ENCODE measurements at places on chromosomes 2 and 18.

- no peak for DNase-seq
Observed at GRCh38 chr2:238444242-238444641, 17.5 kb downstream of the ASB1 start.

- no peak for DNase-seq
Observed at GRCh38 chr2:113200736-113201490, 27.1 kb downstream of the PSD4 start.

- DNase-seq: no peak
Observed at GRCh38 chr2:25545899-25546298, 127.5 kb downstream of the DTNB start.

DNA sequence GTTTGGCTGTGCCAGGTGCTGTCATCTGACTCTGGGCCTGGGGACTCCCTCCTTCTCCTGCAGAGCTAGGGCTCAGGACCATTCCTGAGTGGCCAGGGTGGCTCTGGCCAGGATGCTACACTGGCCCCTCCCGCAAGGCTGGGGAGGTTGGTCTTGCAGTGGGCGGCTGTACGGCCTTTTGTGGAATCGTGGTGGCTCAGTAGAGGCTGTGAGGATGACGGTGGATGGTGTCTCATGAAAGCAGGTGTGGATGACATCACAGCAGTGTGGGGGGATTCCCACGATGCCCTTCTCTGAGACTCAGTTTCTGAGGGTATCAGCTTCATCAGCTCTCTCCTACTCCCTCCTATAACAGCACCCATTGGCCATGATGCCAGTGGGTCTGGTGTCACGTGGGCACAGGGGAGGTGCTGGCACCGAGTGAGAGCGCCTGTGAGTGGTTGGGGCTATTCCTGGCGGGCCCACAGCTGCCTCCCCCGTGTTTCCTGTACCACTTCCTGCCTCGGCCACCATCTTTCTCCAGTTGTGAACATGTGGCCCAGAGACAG is 144.2 kb upstream of the HDAC4 start:
- DNase-seq: no peak

DNA sequence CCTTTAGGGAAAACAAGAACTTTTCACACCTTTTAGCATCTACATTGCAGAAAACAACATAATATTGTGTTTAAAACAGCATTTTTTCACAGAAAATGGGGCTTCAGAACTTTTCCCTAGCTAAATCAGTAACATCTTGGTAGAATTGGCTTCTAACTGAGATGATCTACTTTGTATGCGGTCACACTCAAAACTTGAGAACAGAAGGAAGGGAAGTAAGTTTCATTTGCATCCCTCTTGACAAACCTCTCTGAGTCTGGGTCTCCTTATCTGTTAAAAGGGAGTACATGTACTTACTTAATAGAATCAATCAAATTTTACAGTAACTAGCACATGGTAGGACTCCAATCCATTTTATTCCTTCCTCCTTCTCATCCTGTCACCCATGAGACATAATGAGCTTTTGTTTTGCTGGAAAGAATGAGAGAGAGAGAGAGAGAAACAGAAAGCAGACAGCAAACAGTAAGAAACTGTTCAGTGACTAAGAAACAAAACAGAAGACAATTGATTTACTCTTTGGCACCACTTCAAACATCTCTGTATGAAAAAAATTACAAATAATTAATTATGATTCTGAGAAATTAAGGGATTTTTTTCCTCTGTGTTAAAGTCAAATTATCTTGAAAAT is 387.3 kb downstream of the SATB2 start:
- no peak for DNase-seq

GRCh38 chr2:68906716-68907115 is 35.5 kb upstream of the BMP10 start:
- no peak for DNase-seq

GRCh38 chr2:10493075-10493633 is 45.0 kb upstream of the ODC1 start:
- no peak for DNase-seq

DNA sequence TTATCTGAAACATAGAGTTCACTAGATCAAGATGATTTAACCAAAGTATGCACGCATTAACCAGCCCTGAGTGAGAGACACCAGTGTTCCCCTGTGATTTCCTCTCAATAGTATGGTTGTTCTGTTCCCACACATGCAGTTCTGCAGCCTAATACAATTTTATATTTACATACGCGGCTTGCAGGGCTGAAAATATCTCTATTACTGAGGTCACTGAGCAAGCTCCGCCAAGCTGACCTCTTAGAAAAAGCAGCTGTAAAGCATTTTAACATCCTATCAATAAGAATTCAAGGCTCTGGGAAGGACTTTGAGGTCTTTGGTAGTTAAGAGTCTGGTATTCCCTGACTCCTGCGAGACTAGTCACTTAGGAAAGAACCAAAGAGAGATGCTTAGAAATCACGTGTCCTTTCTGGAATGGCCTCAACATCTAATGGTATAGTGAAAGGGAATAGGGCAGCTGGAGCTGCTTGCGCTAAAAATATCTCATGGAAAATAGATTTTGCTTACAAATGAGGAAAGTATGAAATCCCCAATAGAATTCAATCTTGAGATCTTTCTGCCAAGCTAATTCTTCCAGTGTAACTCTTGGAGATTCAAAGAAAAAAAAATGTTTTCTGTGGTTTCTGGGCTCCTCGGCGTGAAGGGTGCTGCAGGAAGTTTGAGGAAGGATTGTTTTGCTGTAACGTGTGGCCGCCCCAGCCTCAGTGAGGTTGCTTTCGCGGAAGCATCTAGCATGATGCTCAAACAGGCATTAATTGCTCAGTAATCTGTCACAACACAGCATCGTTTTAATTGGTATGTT is 59.2 kb downstream of the DOCK10 start:
- DNase-seq: no peak

GRCh38 chr18:49094979-49095632 is 144.3 kb upstream of the SMAD7 start:
- no peak for DNase-seq

- DNase-seq: no peak
Observed at GRCh38 chr2:26246818-26247217, 2.1 kb downstream of the HADHB start.

- DNase-seq: no peak
Observed at GRCh38 chr2:230075988-230076631, 7.4 kb upstream of the SLC16A14 start.

DNA sequence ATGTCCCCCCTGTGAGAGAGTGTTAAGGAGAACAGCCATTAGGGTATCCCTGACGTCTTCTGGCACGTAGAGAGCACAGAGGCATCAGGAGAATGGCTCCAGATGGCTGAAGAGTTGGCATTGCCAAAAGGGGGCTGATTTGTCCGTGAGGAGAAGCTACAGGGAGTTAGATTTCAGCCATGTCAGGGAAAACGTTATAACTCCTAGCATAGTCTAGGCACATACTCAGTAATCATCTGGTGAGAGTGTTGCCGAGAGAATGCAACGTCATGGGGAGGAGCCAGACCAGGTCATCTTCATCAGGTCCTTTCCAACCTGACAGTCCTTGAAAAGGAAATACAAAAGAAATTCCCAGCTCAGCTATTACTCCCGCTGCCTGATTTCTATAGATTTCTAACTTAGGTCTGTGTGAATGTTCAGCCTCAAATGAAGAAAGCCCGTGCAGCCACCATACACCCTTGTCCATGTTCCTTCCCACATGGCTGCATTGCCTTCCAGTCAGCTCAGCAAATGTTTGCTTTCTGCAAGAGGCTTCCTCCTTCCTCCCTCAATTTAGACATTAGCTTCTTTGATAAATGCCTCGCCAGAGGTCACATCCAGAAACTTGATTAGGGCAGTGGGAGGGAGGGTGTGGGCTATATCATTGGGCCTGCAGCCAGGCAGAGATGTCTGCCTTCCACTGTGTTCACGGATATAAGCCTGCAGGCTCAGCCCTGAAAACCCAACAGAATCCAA is 93.0 kb downstream of the STPG4 start:
- no peak for DNase-seq

- DNase-seq: no peak
Observed at GRCh38 chr2:223652902-223653301, 50.7 kb upstream of the SCG2 start.

- DNase-seq: no peak
Observed at GRCh38 chr2:29130295-29130694, 15.1 kb downstream of the CLIP4 start.

DNA sequence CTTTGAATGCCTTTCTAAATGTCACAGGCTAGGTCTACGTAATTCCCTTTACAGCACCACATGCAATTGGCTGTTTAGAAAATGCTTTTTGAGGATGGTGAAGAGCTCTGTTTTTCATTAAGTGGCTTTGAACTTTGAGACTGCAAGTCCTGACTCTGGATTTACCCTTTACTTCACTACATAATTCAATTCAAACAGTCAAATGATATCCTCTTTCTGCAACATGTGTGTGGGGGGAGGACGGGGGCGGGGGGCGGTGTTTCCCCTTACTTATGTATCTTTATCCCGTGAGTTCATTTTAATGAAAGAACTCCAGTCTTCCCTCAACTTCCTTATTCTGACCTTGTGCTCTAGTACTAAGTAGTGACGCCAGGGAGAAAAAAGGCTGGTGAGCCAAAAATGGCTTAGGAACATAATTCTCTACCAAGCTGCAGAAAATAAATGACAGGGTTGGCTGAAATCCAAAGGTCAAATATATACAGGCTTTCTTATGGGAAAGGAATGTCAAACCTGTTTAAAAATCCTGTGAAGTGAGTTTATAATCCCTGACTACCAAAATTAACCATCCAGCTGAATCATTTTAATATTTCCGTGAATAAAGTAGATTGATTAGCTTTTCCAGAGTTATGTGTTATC is 119.6 kb downstream of the SLC8A1 start:
- no peak for DNase-seq

GRCh38 chr2:191566344-191566743 is 111.6 kb upstream of the NABP1 start:
- peak; percentile 22 for DNase-seq

DNA sequence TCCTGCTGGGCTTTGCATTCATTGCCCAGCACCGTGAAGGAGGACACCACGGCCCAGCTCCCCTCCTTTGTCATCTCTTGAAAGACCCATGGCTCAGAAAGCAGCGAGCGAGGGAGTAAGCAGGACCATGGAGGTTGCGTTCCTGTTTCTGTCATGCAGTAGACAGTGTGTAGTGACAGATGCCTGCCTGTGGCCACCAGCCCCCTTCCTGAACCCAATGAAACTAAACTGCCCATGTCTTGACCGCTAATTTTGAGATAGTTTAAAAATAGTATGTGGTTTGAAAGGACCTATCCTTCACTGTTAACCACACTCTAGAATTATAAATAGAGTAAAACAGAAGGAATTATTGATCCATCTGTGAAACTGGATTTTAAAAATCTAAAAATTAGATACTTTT is 88.2 kb downstream of the ASAP2 start:
- DNase-seq: no peak

All from NCI-H524 treated with DMSO at 0.1 percent for 48 hours (cell line).